ENCODE measurements at places on chromosomes 2 and 18. TPM values are rescaled to one million over a fixed set of nuclear protein-coding genes. Genes with fewer than 3 reads are reported as not detected.
A peak's percentile ranks its signal among the peaks of the same experiment; 100 is the strongest.

DNA sequence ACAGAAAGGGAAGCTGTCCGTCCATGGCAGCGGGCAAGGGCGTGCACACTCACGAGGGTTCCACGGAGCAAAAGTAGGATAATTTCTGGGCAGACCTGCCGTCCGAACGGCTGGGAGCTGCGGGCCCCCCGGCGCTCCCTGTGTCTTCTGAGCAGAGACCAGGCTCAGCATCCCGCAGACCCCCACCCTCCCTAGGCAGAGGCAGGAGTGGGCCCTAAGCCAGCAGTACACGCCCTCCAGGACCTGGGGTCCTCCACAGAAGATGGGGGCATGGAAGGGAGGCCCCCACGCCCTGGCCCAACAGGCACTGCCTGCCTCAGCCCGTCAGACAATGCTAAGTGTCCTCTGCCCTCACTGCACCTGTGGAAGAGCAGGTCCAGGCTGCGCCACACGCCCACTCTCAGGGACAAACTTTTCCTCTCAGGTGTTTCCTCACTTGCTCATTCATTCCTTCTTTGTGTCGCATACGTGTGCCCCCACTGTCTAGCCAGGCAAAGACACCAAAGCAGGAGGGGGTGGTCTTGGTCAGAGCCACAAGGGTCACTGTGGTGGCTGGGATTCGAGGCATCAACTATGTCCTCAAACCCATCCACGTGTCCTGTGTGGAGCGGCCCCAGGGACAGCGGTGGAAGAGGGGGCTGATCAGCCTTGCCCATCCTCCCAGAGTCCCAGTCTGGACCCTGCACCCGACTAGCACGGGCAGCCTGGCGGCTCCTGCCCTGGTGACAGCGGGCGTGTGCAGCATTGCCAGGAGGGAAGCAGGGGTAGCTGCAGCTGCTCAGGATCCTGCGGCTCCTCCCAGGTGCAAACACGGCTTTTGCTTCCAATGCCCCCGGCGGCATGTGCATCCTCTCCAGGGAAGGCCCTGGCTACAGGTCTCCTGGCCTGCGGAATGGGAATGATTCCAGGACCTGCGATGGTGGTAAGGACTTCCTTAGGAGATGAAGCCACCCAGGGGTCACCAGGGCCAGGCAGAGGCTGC lies 2.4 kb upstream of the GPC1 start:
- DNase-seq, result peak; percentile 3

AKAIN1 gene
- total RNA-seq, result not detected

GRCh38 chr18:45838302-45839070 lies 13.0 kb downstream of the SIGLEC15 start:
- no peak for DNase-seq

- no peak for DNase-seq
Measured at GRCh38 chr2:111196435-111196834, 75.7 kb downstream of the BCL2L11 start.

- no peak for DNase-seq
Measured at GRCh38 chr2:159680692-159681091, 31.6 kb upstream of the MARCHF7 start.

TUBA3E gene
- not detected for total RNA-seq

DNA sequence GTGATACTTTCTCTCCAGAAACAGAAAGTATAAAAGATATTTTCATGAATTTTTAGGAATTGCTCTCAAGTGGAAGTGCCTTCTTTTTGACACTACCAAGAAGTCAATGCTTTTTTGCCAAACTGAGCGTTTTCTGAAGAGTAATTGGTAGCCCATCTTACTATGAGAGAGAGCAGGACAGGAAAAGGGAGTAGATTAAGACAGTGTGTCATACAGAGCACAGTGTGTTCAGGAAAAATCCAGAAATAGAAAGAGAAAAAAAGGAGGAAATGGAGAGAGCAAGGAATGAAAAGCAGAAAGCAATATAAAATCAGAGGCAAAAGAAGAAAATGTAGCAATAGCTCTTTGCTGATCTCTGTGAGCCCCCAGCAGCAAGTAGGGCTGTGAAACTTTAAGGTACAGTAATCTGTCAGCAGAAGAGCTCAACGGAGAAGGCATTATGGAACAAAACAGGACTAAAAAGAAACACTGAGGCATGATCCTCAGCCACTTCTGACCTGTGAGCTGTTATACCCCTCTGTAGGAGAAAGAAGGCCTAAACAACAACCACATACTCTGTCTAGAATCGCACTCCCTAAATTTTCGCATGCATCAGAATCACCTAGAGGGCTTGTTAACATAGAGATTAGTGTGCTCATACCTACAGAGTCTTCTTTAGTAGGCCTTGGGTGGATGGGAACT lies 15.0 kb upstream of the PGAP1 start:
- DNase-seq, result no peak

GRCh38 chr2:199646439-199646838 lies 188.7 kb upstream of the SATB2 start:
- no peak for DNase-seq

DNA sequence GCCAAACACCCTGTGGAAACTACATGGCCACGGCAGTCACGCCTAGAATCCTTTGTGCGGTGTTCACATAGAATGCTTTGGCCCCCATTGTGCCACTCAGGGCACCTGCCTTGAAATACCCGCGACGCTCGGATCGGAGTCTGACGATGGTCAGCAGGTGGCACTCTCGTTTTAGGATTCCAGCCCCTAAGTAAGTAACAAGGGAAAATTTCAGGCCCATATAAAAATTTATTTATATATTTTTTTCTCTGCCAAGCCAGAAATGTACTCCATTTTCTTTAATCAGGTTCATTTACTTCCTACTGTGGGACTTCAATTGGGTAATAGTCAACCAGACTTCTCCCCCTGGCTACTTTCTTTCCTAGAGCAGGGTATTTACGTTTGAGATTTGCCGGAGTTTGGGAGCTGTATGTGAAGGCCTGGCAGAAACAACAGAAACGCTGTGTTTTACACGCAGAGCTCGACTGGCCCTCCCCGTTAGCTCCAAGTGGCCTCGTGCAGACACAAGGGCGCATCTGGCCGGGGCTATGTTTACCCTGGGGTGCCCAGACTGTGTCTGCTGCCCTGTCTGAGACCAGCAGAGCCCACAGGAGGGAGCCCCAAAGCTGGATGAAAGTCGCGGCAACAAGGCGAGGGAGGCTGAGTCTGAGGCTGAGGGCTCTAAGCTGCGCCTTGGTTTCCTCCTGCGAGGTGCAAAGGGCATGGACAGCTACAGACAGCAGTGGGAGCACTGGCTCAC lies 41.6 kb downstream of the LRRC30 start:
- DNase-seq, result peak; percentile 9

DNA sequence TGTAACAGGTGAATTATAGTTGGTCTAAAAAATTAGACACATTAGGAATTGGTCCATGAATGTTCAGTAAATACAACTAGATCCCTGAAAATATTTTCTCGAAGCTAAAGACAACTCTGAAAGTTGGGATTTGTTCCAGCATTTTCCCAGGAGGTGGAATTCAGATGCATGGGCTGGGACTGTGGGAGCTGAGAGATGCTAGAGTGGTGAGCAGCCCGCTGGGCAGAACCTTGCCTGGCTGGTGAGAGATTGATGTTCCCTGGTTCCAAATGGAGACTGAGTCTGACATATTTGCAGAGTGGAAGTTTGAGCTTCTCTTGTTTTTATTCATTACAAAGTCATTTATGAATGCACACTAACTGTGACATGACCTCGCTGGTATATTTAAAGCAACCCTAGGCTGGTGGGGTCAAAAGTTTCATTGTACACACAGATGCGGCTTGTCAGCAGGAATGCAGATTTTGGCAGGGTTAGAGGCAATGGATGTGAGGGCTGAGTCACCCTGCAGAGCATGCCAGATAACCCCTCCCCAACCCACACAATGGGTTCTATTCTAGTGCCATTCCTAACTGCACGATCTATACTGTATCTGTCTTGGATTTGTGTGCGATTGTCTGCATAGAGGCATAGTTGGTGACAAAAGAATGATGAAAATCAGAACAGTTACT lies 23.5 kb upstream of the TMEM178A start:
- DNase-seq, result no peak

RABL2A gene
- total RNA-seq, result 9.2 TPM

GRCh38 chr2:79972661-79973060 lies 331.9 kb downstream of the LRRTM1 start:
- no peak for DNase-seq

ABHD1 gene
- 0.19 TPM for total RNA-seq

DNA sequence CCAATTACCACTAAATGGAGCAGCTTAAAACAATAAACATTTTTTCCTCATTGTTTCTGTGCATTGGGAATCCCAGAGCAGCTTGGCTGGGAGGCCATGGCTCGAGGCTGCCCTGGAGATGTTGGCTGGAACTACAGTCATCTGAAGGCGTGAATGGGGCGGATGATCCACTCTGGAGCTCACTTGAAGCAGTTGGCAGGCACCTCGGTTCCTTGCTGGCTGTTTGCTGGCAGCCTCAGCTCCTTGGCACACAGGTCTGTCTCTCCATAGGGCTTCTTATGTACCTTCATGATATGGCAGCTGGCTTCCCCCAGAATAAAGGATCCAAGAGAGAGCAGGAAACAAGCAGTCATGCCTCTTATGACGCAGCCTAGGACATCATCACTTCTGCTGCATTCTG lies 227.0 kb upstream of the COPS8 start:
- DNase-seq, result no peak

- DNase-seq, result peak; percentile 68
Measured at GRCh38 chr2:1550658-1551316, 137.5 kb downstream of the TPO start.

KLF7 gene
- total RNA-seq, result 30.1 TPM

- no peak for DNase-seq
Measured at GRCh38 chr2:181500201-181500600, 43.0 kb downstream of the ITGA4 start.

DNAJC5G gene
- total RNA-seq, result not detected

TSPYL6 gene
- not detected for total RNA-seq

IL1RL1 gene
- 0.43 TPM for total RNA-seq

COL4A4 gene
- total RNA-seq, result not detected

ALPP gene
- total RNA-seq, result not detected

DNA sequence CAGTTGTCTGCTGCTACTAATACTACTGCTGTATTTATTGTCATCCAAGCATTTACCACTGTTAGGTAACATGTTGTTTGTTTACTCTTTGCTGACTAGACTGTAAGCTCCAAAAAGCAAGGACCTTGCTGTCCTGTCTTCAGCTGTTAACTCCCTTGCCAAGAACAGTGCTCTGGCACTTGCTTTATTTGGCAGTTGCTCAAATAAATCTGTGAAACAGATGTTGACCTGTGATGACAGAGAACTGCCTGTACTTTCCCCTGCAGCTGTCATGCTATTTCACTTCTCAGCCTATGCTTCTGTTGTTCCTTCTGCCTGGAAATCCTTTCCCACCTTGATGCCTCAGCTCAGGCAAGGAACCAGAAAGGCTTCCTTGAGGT lies 181.2 kb downstream of the ATAD2B start:
- no peak for DNase-seq

MARCO gene
- total RNA-seq, result not detected

BCL11A gene
- total RNA-seq, result 0.52 TPM

MYO7B gene
- total RNA-seq, result 0.41 TPM

BOD1L2 gene
- not detected for total RNA-seq

DNA sequence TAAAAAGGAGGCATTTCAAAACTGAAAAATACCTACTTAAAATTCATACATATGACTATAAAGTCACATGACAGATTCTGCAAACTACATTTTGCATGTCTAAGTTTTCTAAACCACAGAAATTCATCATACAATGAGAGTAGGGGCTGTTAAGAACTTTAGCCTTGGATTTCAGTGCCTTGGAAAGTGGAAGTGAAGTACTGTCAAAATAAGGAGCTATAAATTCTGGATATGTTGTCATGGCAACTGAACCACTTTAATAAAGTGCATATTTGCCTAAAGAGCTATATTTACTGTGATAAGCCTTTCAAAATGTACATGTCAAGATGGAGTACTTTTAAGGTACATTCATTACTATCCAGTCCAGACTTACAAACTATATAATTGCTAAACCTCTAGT lies 227.1 kb downstream of the RAB3GAP1 start:
- DNase-seq, result no peak

- DNase-seq, result no peak
Measured at GRCh38 chr2:120709608-120710041, 26.0 kb upstream of the GLI2 start.
